ENCODE measurements at places on chromosomes 16 and 17.

- peak; percentile 35 for DNase-seq
Measured at GRCh38 chr17:76562734-76563148, 22.9 kb downstream of the PRCD start.

GRCh38 chr16:61128545-61129323, 907.5 kb downstream of the CDH8 start:
- DNase-seq: no peak

DNA sequence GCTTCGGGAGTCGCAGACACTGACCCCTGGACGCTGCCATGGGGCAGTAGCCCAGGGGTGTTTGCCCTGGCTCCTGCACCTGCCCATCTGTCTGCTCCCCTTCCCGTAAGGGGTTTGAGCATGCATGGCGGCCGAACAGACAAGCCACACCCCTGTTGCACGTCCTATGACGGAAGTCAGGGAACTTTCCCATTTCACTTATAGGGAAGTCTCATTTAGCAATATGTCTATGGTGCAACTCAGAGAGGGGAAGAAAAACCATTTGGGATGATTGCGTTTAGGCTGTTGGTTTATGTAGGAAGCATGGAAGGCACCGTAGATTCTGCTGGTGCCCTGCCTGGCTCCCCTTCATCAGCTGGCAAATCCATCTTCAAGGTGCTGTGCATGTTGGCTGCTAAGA, 112.5 kb downstream of the HAPSTR1 start:
- no peak for DNase-seq

DNA sequence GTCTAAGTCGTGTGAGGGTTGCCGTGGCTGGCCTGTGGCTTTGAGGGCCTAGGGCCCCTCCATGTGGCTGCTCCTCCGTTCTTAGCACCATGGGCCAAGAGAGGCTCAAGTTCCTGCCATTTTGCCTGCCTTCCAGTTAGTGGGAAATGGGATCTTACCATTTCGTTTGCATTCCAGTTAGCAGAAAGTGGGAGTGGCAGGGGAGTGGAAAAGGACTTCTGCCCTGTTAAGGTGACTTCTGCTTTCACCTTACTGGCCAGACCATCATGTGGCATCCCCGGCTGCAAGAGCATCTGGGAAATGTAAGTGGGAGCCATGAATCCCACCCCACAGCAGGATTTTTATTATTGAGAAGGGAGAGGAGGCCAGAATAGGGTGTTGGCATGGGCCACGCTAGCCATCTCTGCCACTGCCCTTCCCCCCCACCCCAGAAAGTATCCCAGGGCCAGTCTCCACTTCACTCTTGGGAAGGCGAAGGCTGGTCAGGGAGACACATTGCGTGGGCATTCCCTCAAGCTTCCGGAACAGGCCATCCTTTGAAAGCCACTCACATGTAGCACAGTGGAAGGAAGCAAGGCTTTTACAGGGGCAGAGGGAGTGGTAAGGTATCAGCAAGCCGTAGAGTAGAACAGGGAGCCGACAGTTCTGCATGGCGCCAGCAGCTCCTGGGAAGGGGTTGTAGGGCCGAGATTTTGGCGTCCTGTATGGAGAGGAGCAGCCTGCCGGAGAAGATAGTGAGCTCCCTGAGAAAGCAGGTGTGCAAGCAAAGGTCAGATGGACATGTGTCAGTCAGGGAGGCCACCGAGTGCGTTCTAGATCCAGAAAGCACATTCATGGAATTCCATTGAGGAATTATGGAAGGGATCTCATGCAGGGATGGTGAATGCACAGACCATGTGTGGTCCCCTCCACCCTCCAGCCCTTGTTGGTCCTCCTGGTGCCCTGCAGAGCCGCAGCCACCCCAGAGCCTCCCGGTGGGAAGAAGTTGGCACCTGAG, 33.4 kb downstream of the CMIP start:
- no peak for DNase-seq

- DNase-seq: no peak
Measured at GRCh38 chr16:3589441-3589921, 12.3 kb upstream of the NLRC3 start.

GRCh38 chr17:77842528-77843147, 115.9 kb upstream of the TNRC6C start:
- DNase-seq: no peak

DNA sequence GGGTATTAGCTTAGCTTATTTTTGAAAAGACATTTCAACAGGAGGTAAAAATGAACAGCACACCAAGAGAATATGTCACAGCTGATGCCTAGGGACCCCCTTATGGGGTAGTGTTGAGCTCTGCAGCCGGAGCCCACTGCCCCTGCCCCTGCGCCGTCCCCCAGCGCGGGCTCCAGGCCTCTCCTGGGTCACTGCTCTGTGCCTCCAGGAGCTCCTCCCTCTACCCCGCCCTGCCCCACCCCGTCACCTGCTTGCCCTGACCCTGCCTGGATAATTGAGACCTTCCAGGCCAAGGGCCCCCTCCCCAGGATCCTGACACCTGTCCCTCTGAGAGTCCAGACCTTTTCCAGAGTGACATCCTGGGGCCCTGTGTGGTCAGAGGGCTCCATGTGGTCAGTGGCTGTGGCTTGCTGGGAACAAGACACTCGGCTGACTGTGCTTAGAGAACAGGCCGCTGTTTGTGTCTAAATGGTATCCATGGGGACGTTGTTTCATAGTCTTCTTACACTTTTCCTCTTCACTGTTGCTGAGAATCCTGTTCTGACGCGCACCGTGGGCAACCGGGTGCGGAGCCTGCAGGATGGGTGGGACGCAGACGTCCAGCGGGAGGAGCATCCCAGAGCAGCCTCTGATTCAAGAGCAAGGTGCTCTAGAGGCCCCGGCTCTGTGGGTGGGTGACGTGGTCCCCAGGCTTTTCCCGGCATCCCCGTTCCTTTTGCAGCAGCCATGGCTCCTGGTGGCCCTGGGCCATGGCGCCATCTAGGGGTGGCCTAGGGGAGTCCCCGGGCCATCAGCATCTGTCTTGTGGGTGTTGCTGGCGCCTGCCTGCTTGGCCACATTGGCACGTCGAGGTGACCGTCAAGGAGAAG, 20.0 kb upstream of the WFIKKN1 start:
- DNase-seq: no peak

DNA sequence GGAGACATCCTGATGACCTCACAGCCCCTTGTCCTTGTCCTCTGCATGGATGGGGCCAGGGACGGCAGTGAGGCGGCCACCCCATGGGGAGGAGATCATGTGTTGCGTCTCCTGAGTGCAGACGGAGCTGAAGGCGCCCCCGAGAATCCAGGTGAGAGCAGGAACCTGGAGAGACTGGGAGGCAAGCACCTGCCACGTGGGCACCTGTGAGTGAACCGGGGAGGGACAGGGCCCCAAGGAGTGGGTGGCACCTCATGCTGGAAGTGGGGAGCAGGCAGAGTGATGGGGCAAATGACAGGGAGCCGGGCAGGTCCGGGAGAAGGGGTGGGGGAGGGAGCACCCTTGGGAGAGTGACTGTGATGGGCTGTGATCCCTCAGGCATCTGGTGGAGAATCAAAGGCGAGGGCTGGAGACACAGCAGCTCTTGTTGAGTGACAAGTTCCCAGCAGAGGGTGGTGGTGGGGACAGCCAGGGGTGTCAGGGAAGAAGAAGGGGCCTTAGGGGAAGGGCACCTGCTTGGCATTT, 174.3 kb upstream of the CHMP6 start:
- no peak for DNase-seq

DNA sequence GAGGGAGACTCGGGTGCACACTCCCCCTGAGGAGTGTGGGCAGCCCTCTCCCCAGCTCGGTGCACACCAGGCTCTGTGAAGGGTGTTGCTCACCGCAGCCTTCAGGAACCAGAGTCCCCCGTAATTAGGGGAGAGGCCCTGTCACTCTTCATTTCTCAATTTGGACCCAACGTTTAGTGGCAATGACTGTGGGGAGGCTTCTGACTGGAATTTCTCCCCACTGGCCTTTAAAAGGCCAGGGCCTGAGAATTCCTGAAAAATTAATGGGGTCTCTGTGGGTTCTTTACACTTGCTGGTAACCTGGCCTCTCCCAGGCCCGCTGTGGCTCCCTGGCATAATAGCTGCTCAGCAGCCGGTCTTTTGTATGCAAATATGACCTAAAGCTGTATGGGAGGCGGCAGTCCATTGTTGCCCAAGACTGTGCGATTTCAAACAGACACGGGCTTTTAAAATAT, 209.7 kb downstream of the MSI2 start:
- no peak for DNase-seq

- no peak for DNase-seq
Measured at GRCh38 chr17:64614266-64615027, 47.7 kb downstream of the SMURF2 start.

DNA sequence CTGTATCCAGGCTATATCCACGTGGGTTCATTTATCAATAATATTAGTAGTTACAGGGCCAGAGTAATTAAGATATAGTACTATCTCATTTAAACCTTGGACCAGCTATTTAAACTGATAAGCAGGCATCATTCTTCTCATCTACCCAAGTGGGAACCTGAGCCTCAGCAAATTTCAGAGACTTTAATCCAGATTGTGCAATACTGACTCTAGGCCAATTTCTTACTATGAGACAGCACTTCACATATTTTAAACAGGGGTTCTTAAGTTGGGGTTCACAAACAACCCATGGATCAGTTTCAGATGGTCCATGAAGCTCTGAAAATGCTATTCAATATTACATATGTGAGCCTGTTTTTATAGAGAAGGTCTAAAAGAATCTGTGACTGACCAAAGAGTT, 302.7 kb upstream of the PSMD7 start:
- DNase-seq: no peak

- DNase-seq: no peak
Measured at GRCh38 chr17:62765351-62765750, 42.8 kb downstream of the MARCHF10 start.

DNA sequence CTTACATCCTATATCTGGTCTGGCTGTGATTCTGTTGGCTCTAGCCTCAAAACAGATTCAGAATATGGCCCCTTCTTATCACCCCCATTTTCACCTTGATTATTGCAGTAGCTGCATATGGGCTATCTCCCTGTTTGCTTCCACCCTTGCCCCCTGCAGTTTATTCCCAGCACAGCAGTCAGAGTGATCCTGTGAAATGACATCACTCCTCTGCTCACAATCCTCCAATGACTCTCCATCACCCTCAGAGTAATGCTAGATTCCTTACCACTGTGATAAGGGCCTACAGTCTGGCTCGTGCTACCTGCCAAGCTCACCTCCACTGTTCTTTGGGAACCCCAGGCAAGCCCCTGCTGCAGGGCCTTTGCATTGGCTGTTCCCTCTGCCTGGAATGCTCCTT, 92.5 kb downstream of the ASIC2 start:
- DNase-seq: no peak

DNA sequence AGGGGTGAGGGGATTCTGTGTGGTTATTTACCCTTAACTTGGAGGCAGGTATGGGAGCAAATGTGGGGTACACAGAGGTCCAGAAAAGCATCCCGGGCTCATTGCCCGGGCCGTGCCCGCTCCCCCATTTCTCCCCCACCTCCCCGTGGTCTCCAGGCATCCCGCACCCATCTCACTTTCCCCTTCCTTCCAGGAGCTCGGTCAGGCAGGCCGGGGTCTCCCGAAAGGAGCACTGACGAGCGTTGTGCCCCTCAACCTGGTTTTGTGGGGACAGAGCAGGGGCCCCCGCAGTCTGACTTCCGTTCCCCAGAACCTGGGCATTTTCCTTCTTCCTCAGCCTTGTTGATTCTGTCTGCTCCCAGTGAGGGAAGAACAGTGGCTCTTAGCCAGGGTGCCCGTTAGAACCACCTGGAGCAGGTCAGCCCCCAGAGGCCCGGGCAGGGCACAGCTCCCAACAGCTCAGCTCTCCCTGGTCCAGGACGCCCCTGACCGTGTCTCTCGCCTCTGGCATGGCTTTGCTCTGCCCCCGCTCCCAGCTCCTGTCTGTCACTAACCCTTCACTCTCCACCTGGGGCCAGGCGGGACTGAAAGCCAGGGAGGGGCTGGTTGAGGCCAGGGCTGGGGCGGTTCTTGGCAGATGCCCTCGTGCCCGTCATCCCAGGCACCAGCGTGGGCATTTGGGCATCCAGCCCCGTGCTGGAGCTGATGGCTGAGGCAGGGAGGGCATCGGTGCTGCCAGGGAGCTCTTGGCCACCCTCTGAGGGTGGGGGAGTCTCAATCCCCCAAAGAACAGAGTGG, 12.5 kb upstream of the NUDT16L1 start:
- no peak for DNase-seq

- peak; percentile 71 for DNase-seq
Measured at GRCh38 chr17:28427371-28427770, 21.4 kb upstream of the SLC46A1 start.
